Fibroblast of upper back skin (primary cell): ENCODE measurements at places on chromosomes 2 and 18.
A peak's percentile ranks its signal among the peaks of the same experiment; 100 is the strongest.

DNA sequence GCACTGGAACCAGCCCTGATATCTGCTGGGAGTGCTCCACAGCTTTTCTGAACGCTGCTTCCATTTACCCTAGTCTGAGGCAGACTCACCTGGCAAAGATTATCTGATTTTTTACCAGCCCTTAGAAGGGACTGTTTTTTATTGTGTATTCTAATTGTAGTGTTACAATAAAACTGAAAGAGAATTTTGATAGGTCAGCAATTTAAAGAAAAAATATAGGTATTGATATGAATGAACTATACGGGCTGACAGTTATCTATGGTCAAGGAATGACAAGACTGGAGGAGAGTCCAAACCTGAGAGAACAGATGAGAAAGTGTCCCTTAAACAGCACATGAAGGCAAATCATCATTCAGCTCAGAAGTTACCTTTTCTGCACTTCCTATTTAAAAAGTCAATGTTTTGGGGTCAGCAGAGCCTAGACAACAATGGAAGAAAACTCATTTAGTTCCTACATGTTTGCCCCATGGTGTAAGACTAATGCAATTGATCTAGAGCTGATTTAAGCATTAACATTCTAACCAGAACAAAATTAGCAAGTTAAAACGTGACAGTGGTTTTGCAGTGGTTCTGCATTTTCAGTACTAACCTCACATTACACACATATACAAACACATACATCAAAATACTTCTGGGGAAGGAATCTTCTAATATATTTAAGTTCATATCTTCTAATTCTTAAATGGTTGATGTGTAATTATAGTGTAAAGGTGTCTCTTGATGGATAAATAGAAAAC lies 500.9 kb downstream of the TGIF1 start:
- no peak for DNase-seq

- peak; percentile 13 for DNase-seq
These were observed 249.3 kb upstream of the SYT4 start for GRCh38 chr18:43526426-43527145.

DNA sequence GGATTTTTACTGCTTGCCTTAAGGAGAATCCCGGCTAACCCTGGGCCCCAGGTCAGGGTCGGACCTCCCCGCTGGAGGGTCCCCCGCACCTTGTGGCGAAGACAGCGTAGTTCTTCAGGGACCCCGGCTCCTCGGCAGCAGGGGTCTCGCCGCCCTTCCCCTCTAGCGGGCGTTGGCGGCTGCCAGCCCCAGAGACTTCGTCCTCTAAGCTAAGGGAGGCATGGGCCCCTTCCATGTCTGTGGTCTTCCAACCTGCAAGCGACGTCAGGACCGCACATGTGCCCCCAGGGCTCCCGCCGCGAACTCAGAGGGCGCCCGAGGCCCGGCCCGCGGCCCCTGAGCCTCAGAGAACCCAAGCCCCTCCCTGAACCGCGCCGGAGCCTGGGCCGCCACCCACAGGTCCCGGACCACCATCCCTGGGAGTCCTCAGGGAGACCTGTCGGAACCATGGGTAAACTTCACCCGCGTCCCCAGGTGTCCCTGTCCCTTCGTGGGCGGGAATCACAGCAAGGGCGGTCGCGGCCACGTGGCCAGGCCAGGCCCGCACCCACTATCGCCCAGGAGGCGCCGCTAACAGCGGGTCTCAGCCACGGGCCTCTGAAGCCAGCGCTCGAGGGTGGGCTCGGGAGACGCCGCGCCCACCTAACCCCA lies 562 bp downstream of the ANKMY1 start:
- no peak for DNase-seq

DNA sequence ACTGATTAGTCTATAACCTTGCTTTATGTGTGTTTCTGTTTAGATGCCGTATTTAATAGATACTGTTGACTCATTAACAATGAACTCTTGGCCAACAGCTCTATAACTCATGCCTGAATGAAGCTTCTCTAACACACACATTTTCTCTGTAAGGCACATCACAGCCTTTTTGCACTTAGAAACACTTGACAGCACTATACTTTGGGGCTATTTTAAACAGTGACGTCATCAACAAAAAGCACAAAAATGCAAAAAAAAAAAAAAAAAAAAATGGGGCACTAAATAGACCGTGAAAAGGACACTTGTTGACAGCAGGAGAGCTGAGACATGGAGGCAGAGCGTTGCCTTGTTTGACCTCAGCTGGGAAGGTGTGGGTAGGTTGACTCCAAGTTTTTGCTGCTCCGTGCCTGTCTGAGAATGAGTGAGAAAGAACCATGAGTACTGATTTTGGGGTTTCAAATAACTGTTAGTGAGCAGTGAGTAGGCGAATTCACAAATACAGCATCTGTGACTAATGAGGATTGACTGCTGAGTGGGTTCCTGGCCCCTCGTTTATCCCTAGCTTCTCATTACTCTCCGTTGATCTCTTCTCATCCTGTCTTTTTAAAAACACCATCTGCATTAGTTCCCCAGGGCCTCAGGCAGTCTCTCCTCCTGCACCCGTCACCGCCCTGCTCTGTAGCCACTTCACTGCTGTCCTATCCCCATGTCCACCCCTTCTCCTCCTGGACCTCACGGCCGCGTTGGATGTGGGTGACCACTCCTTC lies 24.4 kb downstream of the SPP2 start:
- no peak for DNase-seq

DNA sequence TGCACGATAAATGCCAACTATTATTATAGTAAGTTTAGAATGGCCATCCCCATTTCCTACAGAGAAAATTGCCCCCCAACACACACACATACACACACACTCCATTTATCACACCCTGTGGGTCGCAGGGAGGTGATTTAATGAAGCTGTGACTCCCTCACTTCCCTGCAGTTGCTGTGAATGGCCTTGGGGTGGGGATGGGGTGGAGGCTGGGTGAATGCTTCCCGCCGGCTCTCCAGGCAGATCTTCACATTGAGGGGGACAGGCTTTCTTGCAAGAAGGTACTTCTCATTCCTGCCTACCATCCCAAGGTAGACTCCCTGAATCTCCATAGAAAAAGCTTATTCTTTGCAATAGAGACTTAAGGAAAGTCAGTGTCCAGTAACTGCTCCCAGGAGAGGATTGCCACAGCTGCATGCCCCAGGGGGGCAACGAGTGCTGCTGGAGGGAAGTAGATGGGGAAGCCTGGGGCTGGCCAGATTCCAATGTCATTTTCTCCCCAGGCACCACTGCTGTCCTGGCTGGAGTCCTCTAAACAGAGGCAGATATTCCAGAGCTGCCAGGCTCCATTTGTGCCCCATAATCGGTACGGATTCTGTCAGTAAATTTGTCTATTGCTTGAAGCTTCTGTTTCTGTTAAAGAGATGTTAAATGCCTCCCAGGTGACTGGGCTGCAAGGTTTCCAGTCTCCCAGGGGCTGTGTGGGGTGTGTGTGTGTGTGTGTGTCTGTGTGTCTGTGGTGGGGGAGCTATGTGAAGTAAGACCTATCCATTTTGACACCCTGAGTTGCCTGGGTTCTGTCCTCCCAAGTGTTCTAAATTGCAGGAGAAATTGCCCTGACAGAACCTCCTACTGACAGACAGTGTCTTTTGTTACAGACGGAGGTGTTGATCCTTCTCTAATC lies 265.5 kb downstream of the SRBD1 start:
- DNase-seq = no peak

- peak; percentile 82 for DNase-seq
These were observed 1.8 kb downstream of the SCN9A start for GRCh38 chr2:166373951-166374350.

DNA sequence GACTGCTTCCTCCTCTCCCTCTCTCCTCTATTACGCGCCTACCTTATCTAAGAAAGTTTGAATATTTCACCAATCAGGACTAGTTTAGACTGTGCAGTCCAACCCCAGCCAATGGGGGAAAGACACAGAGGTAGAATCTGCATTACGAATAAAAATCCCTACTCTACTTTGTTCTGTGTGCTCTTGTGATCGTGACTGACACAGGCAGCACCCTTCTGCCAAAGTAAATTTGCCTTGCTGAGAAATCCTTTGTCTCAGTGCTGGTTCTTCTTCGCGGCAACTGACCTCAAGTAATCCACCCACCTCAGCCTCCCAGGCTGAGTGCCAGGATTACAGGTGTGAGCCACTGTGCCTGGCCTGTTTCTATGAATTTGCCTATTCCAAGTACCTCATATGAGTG lies 8.6 kb upstream of the CDCA7 start:
- no peak for DNase-seq

DNA sequence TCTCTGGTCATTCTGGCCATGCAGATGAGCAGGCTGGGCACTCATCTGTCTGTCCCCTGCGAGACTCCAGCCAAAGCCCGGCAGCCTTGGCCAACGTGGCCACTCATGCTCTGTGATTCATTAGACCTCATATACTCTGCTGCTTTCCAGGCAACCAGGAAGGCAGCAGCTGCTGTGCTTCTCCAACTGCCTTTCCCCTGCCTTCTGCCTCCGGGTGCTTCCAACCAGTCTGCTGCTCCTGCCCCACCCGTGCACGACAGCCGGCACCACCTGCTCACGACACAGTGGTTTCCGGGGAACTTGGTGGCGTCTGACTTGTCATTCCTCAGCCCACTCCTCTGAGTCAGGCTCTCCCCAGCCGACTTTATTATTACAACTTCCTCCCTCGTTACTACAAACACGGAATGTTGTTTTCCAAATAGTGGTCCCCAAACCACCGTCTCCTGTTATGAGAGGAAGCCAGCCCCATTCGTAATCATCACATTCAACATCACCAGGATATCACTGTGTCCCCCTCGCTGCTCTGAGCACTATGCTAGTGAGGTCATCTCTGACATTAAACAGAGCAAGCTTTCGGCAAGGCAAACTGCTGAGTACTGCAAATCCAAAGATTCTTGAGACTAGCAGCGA lies 392.4 kb downstream of the ALK start:
- DNase-seq = peak; percentile 52

GRCh38 chr18:45771587-45772480 lies 47.9 kb downstream of the SLC14A1 start:
- peak; percentile 64 for DNase-seq

DNA sequence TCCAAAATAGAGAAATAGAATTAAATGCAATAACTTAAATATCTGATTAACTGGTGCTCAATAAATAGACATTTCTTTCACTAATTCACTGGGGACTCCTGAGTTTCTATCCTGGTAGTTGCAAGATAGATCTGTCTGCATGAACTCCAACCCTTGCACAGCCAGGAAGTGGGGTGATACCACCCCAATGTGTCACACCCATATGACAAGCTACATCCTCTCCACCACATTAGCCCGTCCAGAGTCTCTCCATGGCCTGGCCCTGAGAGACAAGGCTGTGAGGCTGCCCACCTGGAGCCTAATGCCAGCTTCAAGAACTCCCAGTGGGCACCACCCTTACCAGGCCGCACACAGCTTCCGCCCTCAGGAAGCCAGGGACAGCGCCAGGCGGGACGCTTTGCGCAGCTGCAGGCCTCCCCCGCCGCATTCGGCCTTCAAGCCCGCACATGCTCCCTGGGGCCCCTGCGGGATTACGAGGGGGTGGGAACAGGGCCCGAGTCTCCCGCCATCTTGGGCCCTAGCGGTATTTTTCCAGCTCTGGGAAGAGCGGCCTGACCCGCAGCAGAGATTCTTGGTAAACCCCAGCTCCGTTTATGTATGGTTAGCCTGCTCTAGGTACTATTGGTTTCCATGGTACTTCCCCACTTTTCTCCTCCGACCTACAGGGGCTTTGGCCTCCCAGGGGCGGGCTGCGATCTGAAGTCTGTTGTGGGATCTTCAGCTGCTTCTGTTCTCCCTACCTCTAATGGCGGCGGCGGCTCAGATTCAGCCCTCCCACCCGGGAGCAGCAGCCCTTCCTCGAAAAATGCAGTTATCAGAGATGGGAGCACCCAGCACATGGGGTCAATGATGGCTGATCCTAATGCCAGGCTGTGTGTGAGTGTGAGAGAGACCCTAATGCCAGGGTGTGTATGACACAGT lies at the start of gene TDRD15:
TDRD15 (plus strand) TSS at position 496 of the 921 bp plus-strand sequence. CDS start 13,500 bp downstream, outside the sequence.
- no peak for DNase-seq

DNA sequence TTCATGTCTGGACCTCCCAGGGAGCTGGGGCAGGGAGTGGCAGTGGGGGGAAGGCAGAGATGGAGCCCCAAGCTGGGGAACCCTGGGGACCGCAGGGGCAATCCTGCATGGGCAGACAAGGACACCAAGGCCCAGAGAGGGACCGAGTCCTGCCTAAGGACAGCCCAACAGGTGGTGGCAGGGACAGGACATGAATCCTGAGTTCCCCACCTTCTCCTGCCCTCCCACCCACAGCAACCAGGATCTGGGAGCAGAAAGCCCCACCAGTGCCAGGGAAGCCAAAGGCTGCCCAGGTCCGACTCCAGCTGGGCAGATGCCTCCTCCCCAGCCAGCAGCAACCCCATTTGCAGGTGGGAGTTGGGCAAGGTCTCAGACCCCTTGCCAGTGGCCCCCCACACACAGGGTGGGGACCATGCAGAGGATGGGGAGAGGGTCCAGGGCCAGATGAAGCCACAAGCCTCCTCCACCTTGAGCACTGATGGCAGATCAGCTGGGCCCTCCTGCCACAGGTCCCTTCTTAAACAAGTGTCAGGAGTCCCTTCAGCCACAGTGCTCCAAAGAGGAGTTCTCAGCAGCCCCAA lies 6.3 kb downstream of the ADRA2B start:
- DNase-seq = no peak

DNA sequence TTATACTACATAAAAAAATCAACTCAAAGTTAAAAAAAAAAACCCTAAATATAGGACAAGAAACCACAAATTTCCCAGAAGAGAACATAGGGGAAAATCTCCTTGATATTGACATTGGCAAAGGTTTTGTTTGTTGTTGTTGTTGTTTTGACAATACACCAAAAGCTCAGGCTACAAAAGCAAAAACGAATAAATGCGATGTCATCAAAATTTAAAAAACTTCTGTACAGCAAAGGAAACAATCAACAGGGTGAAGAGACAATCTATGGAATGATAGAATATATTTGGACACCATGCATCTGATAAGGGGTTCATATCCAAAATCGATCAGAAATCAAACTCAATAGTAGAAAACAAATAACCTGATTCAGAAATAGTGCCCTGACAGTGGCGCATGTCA lies 65.0 kb upstream of the L3MBTL4 start:
- no peak for DNase-seq

- no peak for DNase-seq
These were observed 202.8 kb upstream of the TWIST2 start for GRCh38 chr2:238645095-238645494.

- peak; percentile 60 for DNase-seq
These were observed 27.9 kb downstream of the COL3A1 start for GRCh38 chr2:189002079-189002478.
